Muscle of back (tissue), 13 donors: ENCODE measurements at places on chromosomes 11 and 22. TPM values are rescaled to one million over a fixed set of nuclear protein-coding genes. Genes with fewer than 3 reads are reported as not detected.
A peak's percentile ranks its signal among the peaks of the same experiment; 100 is the strongest.

DNA sequence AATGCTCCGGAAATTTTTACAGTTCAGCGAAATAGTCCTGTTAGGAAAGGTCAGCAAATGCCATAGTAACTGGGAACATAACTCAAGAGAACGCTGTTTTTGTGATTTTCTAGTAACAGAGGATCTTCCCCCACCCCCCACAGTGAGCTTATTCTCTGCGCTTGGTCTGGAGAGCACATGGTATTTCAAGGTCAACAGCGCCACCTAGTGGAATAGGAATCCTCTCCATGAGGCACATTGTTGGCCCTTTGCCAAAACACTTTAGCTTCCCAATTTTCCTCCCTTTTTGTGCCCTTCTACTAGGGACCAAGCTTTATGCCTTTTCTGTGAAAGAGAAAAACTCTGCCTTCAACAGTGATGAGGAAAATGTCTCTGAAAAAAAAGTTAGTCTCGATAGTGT lies 13.2 kb upstream of the OR4C12 start:
- peak; percentile 0 for DNase-seq

GRCh38 chr11:117828611-117829368 lies 4.2 kb upstream of the FXYD2 start:
- no peak for DNase-seq

The SLC2A11 gene
- polyA plus RNA-seq: 10.1 TPM

The TRIM29 gene
- not detected for polyA plus RNA-seq

The KCNA4 gene
- 0.28 TPM for polyA plus RNA-seq

The SOX6 gene
- 13.4 TPM for polyA plus RNA-seq

- no peak for DNase-seq
Measured at GRCh38 chr11:74418509-74418895, 20.3 kb upstream of the PGM2L1 start.

The JAML gene
- polyA plus RNA-seq: 2.5 TPM

GRCh38 chr11:119796363-119797060 lies 67.5 kb upstream of the NECTIN1 start:
- DNase-seq: no peak

- peak; percentile 39 for DNase-seq
Measured at GRCh38 chr22:19669570-19669969, 44.7 kb upstream of the SEPTIN5 start.

- peak; percentile 74 for DNase-seq
Measured at GRCh38 chr11:47216121-47216798, 1.5 kb downstream of the DDB2 start.

- no peak for DNase-seq
Measured at GRCh38 chr11:114399490-114400215, 658 bp downstream of the C11orf71 start.

- DNase-seq: no peak
Measured at GRCh38 chr22:25929321-25929878, 187.4 kb downstream of the MYO18B start.

- no peak for DNase-seq
Measured at GRCh38 chr22:49097966-49098365, 729.7 kb downstream of the BRD1 start.
